ENCODE measurements at places on chromosomes 6 and 20. TPM values are rescaled to one million over a fixed set of nuclear protein-coding genes. Genes with fewer than 3 reads are reported as not detected.

The NEDD9 gene
- 12.1 TPM for total RNA-seq

The NHSL1 gene
- 4.8 TPM for total RNA-seq

The SLC17A1 gene
- not detected for total RNA-seq

The SCRT2 gene
- not detected for total RNA-seq

The TRIM15 gene
- not detected for total RNA-seq

The PSORS1C1 gene
- 2.0 TPM for total RNA-seq

The BANF2 gene
- not detected for total RNA-seq

The RIMS4 gene
- 0.04 TPM for total RNA-seq

The MTHFD1L gene
- total RNA-seq, result 17.5 TPM

The RHAG gene
- not detected for total RNA-seq

The KCNK16 gene
- total RNA-seq, result not detected

The PRRT1 gene
- total RNA-seq, result not detected

The SCGN gene
- total RNA-seq, result not detected

The SNAI1 gene
- 5.4 TPM for total RNA-seq

The MCCD1 gene
- not detected for total RNA-seq

The STX11 gene
- 1.5 TPM for total RNA-seq

The TAP2 gene
- total RNA-seq, result 90.5 TPM

The PLCG1 gene
- 112 TPM for total RNA-seq

The CD93 gene
- not detected for total RNA-seq

The DUSP15 gene
- not detected for total RNA-seq

The TNFRSF21 gene
- 120 TPM for total RNA-seq

The RREB1 gene
- total RNA-seq, result 26.0 TPM

The RBPJL gene
- total RNA-seq, result not detected

The SSR1 gene
- total RNA-seq, result 65.2 TPM

The HLA-C gene
- 219 TPM for total RNA-seq

The MPIG6B gene
- total RNA-seq, result not detected

All from PC-3 (cell line).